H1 (cell line): ENCODE measurements at places on chromosomes 4 and X.
A peak's percentile ranks its signal among the peaks of the same experiment; 100 is the strongest.

- no peak for DNase-seq
Observed at GRCh38 chr4:3419836-3420605, 21.7 kb upstream of the HGFAC start.

DNA sequence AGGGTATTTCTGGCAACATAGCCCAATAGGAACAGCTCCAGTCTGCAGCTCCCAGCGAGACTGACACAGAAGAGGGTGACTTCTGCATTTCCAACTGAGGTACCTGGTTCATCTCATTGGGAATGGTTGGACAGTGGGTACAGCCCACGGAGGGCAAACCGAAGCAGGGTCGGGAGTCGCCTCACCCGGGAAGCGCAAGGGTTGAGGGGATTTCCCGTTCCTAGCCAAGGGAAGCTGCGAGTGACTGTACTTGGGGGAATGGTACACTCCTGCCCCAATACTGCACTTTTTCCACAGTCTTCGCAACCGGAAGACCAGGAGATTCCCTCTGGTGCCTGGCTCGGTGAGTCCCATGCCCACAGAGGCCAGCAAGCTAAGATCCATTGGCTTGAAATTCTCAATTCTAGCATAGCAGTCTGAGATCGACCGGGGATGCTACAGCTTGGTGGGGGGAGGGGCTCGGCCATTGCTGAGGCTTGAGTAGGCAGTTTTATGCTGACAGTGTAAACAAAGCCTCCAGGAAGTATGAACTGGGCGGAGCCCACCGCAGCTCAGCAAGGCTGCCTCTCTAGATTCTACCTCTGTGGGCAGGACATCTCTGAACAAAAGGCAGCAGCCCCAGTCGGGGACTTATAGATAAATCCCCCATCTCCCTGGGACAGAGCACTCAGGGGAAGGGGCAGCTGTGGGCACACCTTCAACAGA lies 14.0 kb upstream of the ADAD1 start:
- peak; percentile 47 for DNase-seq

DNA sequence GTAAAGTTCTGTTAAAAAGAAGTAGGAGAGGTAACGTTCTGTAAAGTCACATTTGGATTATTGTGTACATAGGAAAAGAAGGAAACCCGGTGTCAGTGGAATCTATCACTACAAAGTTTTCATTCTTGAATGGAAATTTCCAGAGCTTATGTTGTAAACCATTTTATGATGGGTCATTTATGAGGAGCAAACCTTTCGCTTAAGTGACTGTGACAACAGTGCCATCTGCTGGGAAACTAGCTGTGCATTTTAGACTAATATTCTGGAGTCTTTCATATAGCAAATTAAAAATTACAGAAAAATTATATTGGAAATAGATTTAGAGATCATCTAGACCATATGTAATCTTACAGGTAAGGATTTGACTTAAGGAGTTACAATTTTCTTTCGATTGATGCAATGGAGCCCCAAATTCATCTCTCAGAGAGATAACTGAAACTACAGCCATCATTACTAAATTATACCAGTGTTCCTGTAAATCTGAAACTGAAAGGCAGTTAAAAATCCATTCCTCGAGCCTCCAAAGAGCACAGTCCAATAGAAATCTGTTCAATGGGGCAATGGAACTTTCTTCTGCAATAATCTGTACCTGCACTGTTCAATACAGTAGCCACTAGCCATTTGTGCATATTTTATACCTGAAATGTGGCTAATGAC lies 26.9 kb downstream of the ASB9 start:
- no peak for DNase-seq

DNA sequence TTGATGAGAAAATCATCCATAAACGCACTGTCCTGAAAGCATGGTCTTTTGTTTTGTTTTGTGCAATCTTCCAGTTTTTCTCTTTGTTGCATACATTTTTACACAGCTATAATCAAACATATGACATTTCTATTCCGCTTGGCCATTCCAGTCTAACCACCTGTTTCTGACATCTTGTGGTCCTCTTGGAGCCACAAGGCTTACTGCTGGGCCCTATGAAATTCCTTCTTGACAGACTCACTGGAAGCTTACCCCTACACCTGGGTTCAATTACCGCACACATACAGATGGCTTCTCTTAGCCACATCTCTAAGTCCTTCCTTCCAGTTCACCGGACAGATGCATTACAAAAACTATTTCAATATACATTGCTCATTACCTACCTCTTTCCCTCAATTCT lies 72.4 kb downstream of the PAPSS1 start:
- no peak for DNase-seq

GRCh38 chr4:147378780-147379179 lies 102.1 kb upstream of the EDNRA start:
- DNase-seq = peak; percentile 23

GRCh38 chrX:30814978-30815377 lies 74.1 kb downstream of the TAB3 start:
- no peak for DNase-seq

DNA sequence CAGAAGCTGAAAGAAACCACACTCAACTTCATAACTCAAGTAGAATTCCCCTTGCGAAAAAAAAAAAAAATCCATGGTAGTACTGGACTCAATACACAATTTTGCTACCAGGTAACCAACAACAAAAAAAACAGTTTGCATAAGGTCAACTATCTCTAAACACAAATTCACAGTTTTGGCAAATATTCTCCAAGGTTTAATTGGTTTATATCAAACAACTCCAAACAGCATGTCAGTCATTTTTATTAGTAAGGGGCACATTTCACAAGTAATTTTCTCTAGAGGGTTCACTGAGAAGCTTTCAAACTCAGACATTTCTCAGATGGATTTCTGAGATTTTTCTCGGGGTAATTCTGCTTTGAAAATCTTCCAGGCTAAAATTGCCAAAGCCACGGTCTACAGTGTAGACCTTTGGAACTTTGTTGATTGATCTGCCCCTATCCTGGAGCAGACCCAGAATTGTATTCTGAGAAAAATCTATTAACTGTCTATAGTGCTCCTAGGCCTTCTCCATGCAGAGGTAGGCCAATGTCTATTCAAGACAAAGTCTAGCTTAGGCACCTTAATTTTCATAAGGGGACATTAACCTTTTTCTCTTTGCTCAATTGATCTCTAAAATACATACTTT lies 73.7 kb upstream of the NFKB1 start:
- no peak for DNase-seq

GRCh38 chr4:138972956-138973801 lies 42.4 kb upstream of the NOCT start:
- no peak for DNase-seq

GRCh38 chrX:132532913-132533312 lies 44.1 kb upstream of the MBNL3 start:
- no peak for DNase-seq

- no peak for DNase-seq
Observed at GRCh38 chrX:74292808-74293123, 11.2 kb upstream of the ZCCHC13 start.

DNA sequence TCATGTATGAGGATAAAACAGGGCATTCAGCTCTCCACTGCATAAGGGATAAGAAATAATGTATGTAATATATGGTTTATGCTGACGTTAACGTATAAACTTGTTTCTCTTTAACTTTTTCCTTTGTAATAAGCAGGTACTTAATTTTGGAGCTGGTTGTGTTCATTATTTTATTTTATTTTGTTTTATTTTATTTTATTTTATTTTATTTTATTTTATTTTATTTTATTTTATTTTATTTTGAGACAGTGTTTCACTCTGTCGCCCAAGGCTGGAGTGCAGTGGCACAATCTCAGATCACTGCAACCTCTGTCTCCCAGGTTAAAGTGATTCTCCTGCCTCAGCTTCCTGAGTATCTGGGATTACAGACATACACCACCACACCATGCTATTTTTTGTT lies 1932.6 kb upstream of the TENM3 start:
- no peak for DNase-seq

- no peak for DNase-seq
Observed at GRCh38 chrX:107599450-107599861, 28.9 kb upstream of the PRPS1 start.

DNA sequence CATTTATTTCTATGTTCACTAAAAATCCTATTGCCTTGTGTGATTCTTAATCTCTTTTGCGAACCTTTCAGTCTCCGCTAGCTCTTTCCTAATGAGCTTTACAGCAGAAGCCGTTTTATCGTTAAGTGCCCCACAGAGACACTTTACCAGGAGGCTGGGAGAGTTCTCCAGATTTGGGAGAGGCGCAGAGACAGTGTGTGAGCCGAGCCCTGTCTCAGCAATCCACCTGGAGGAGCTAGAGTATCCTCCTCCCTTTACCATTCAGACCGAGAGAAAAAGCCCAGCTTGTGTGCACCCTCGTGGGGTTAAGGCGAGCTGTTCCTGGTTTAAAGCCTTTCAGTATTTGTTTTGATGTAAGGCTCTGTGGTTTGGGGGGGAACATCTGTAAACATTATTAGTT lies 54.9 kb upstream of the MTM1 start:
- DNase-seq = no peak

DNA sequence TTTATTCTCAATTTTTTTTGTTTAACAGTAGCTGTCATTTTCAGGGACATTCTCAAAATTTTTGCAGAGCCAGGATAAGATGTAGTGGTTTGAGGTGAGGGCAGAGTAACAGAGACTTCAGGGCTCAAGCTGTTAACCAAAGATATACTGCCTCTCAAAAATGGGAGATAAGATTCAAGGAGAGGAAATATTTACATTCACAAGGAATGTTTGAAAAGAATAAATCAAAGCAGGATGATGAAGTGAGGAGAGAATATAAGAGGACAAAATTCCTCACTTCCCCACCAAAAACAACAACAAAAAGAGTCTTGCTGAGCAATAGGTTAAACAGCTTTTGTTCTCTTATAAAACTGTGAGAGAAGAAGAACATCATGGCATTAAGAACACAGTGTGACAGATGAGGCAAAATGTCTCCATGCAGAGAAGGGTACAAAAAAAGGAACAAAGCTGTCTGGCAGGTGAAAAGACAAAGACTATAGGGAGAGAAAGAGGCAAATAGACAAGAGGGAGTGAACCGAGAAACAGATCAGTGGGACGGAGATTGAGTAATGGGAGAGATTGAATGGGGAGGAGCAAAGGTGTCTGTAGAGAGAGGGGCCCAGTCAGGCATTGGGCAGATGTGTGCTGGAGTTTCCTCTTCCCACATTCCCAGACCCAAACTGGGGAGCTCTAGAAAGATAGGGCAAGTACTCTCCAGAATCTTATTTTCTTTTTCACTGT lies 106.1 kb upstream of the TMEM150C start:
- no peak for DNase-seq

GRCh38 chr4:182555997-182556418 lies 312.8 kb downstream of the TENM3 start:
- DNase-seq = no peak

- DNase-seq = no peak
Observed at GRCh38 chr4:73406548-73406875, 2.4 kb downstream of the ALB start.

DNA sequence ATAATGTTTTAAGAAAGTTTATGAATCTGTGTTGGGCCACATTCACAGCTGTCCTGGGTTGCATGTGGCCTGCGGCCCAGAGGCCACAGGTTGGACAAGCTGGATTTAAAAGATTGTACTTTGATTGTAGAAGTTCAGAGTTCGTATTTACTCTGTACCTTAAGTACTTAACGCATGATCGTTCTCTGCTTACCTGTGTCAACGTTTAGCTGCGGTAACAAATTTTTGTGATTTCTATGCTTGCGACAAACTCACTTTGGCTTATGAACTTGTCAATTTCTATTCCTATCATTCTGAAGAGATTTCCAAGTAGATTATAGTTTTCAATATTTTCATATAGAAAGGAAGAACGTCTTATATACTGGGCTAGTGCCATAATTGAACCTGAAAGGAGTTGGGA lies 285.6 kb downstream of the TENM3 start:
- DNase-seq = no peak

GRCh38 chrX:821327-822107 lies 190.9 kb downstream of the SHOX start:
- no peak for DNase-seq

- no peak for DNase-seq
Observed at GRCh38 chr4:88962396-88962795, 94.6 kb downstream of the FAM13A start.

DNA sequence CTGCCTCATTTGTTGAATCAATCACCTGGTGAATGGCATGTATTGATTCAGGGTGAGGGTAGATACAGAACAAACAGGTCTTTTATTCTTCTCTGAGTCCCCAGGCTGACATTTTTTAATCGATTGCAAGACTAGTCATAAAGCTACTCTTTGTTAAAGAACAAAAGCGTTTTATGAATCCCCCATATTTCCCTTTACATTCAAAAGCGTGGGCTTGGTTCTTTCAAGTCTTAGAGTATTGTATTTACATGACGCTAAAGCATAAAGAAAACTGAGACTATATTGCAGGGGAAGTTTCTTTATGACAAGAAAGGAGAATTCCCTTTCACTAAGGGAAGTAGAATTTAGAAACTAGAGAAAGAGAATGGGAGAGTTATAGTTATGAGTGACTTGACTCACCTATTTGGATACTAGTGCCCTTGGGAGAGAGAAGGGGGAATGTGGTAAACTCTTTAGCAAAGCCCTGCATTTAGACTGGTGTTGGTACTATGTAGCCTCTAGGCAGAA lies 69.3 kb upstream of the PDE5A start:
- DNase-seq = no peak

- no peak for DNase-seq
Observed at GRCh38 chrX:112094729-112095128, 12.2 kb upstream of the TRPC5 start.

DNA sequence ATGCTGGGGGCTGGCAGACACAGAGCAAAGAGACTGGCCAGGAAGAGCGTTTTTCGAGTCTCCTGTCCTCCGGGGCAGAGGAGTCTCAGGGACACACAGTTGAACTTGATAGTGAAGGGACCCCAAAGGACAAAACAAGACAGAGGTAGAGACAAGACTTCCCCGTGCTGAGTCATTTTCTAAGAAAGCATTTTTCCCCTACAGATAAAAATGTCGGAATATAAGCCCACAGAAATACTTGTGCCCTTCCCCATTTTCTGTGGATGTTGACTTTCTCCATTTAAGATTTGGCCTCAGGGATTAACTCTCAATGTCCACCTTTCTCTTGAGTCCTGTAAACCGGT lies 523 bp upstream of the BTK start:
- no peak for DNase-seq

- no peak for DNase-seq
Observed at GRCh38 chrX:120251471-120252011, 929 bp downstream of the ZBTB33 start.

DNA sequence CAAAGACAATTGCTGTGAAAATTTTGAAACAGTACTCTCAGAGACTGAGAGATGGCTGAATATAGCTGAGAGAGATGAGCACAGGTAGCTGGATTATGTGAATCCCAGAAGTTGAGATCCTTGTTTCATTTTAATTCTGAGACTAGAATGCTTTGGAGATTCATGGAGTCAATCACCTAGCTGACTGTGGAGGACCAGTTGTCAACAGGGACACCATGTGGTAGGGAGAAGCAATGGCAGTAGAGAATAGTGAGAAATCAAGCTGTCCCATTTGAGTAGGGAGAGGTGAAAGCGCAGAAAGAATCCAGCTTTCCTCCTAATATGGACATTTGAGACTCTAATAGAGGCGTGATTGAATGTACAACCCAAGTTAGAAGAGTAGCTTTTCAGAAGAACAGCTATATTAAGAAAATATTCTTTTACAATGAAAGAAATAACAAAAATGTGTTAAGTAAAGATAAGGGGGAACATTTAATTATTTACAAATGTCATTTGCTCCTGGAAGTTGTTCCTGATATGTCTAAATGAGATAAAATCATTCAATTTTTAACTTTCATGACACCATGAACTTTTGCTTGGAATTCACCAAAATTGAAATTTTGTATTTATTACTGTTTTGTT lies 30.3 kb upstream of the GLRB start:
- DNase-seq = no peak

- no peak for DNase-seq
Observed at GRCh38 chrX:115183980-115184379, 5.2 kb upstream of the RBMXL3 start.
